ENCODE measurements at places on chromosomes 4 and X.
A peak's percentile ranks its signal among the peaks of the same experiment; 100 is the strongest.

GRCh38 chrX:98380106-98380505, 1496.4 kb downstream of the RPA4 start:
- DNase-seq = peak; percentile 23

- peak; percentile 34 for DNase-seq
Measured at GRCh38 chr4:152935143-152935542, 980 bp upstream of the FHDC1 start.

GRCh38 chrX:49876750-49877149, 2.5 kb upstream of the USP27X start:
- DNase-seq = no peak

DNA sequence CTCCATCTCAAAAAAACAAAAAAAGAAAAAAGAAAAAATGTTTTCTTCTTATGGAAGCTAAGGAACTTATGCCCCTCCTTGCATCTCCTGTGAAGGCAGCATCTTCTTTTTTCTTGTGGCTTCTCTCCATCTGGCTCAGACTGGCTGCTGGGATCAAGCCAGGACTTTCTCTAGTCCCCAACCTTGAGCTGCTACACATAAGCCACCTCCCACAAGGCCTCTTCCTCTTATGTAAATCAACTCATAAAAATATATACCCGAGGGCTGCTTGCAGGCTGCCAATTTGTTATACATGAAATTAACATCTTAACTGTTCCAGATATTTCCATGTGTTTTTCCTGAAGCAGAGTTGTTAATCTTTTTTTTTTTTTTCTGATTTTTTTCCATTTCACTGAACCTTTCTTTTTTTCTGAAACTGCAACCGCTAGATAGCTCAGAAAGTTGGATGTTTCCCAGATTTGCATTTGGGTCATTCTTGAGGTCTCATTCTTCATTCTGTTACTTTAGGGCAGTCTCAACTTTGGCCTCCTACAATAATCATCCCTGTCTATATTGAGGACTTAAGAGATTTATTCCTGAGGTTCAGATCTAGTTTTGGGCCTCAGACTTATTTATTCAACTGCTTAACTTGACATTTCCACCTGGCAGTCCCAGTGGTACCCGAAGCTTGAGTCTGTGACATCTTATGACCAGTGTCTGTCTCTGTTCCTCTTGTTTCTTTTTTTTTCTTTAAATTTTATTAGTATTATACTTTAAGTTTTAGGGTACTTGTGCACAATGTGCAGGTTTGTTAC, 10.3 kb downstream of the SNX25 start:
- DNase-seq = no peak

Data from progenitor cell of endocrine pancreas (in vitro differentiated cells).